ENCODE measurements at places on chromosomes 1 and 21.

DNA sequence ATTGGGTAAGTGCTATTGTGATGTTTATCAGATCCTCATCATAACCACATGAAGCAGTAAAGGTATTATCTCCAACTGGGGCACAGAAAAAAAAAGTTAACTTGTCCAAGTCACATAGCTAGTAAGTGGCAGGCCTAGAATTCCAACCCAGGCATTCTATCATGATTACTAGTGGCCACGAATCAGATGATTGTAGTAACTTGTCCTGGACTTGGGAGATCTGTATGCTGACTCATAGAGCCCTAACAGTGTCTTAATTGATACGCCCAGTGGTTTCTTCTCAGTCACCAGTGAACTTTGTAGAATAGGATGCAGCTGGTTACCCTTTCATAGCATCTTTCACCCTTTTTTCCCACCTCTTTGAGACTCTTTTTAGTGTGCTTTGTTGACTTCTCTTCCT is 91.1 kb upstream of the UBE2U start:
- no peak for DNase-seq

- DNase-seq = no peak
These were observed 3.0 kb downstream of the USP1 start for GRCh38 chr1:62439652-62440371.

GRCh38 chr1:9145021-9145668 is 16.2 kb upstream of the GPR157 start:
- DNase-seq = peak; percentile 59

GRCh38 chr1:75980972-75981897 is 49.0 kb upstream of the ASB17 start:
- DNase-seq = no peak

GRCh38 chr1:1123581-1124507 is 8.0 kb upstream of the C1orf159 start:
- DNase-seq = peak; percentile 61

DNA sequence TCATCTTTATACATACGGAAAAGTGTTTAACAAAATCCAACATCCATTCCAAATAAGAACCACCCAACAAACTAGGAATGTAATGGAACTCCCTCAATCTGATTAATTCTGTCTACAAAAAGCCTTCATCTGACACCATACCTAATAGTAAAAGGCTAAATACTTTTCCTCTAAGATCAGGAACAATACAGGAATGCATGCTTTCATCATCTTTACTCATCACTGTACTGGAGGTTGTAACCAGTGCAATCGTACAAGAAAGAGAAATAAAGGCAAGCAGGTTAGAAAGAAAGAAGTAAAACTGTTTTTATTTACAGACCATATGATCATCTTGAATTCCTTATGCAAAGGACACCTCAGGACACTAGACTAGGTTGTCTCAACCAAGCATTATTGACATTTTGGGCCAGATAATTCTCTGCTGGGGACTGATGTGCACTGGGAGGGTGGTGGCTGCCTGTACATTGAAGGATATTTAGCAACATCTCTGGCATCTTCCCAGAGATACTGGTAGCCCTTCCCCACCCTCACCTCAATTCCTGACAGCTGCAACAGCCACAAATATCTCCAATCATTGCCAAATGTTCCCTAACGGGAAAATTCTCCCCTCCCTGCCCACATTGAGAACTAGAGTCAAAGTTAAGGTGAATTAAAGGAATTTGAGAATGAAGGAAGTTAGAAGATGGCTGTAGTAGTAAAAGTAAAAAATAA is 30.6 kb upstream of the INSL5 start:
- no peak for DNase-seq

- DNase-seq = peak; percentile 30
These were observed 8.7 kb upstream of the TTF2 start for GRCh38 chr1:117051224-117052064.

- peak; percentile 96 for DNase-seq
These were observed at the start of gene MPZL1 for GRCh38 chr1:167721617-167722151. TSS of gene MPZL1 (plus strand) at chr1:167721982. CDS start at chr1:167722152, 170 bp downstream.

DNA sequence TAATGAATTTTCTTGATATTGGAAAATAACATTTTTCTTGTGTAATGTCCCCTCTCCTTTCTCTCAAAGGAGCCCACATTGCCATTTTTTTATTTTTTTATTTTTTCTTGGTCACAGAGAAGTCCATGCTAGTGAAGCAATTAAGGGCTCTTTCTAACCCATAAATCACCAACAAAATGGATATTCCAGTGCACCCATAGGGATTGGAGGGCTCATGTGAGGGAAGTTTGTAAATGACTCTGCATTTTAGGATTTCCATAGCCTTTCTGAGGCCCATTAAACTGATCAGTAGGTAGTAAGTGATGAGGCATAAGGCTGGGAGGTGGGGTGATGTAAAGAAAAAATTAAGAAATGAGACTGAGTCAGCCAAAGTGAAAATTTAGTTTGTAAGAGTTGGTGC is 55.9 kb upstream of the JAK1 start:
- peak; percentile 15 for DNase-seq

- DNase-seq = peak; percentile 34
These were observed 46.6 kb upstream of the RAB4A start for GRCh38 chr1:229224308-229224707.

GRCh38 chr1:151988405-151988923 is 5.2 kb downstream of the S100A10 start:
- no peak for DNase-seq

DNA sequence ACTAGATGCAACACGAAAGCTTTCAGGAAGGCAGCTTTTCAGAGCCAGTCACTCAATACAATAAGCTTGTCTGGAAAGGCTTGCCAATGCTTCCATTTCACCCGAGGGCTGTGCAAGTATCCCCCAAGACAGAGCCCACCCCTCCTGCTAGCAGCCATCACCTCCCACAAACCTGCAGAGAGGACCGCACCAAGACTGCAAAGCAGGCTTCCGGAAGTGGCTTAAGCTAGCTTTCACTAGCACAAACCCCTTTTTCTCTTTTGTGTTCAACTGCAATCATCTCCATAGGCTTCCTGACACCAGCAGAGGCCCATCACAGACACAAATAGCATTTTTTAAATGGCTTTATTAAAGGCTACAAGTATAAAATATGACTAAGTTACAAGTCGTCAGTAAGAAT is 31.5 kb downstream of the C1orf198 start:
- no peak for DNase-seq

- DNase-seq = no peak
These were observed 1.3 kb downstream of the PLD5 start for GRCh38 chr1:242522996-242523718.

DNA sequence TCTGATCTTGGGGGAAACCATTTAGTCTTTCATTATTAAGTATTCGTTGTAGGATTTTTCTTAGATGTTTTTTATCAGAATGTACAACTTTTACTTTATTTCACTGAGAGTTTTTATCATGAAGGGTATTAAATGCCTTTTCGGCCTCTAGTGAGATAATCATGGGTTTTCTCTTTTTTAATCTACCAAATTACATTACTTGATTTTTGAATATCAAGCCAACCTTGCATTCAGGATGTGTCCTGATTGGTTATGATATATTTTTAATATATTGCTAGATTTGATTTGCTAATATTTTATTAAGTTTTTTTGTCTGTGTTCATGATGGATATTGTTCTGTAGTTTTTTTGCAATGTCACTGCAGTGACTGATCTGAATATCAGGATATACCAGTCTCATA is 9.4 kb downstream of the NUF2 start:
- no peak for DNase-seq

GRCh38 chr1:32768110-32768850 is 48.9 kb downstream of the YARS1 start:
- DNase-seq = no peak

GRCh38 chr1:179146911-179147310 is 65.0 kb downstream of the TOR3A start:
- no peak for DNase-seq

DNA sequence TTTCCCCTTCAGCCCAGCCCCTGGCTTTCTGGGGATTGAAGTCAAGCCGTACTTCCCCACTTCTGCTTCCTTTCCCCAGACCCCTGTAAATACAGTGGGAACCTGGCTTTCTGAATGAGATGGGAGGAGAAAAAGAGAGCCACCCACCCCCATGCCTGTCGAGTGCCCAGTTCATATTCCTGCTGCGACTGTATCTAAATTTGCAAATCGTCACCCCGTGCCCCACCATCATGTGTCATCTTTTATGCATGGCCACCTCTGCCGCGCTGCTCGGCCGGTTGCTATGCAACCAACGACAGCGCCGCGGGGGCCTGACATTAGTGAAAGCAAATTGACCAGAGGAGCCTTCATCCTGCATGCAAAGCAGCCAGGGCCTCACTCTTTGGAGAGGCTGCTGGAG is 143.0 kb downstream of the ELAVL4 start:
- DNase-seq = no peak

DNA sequence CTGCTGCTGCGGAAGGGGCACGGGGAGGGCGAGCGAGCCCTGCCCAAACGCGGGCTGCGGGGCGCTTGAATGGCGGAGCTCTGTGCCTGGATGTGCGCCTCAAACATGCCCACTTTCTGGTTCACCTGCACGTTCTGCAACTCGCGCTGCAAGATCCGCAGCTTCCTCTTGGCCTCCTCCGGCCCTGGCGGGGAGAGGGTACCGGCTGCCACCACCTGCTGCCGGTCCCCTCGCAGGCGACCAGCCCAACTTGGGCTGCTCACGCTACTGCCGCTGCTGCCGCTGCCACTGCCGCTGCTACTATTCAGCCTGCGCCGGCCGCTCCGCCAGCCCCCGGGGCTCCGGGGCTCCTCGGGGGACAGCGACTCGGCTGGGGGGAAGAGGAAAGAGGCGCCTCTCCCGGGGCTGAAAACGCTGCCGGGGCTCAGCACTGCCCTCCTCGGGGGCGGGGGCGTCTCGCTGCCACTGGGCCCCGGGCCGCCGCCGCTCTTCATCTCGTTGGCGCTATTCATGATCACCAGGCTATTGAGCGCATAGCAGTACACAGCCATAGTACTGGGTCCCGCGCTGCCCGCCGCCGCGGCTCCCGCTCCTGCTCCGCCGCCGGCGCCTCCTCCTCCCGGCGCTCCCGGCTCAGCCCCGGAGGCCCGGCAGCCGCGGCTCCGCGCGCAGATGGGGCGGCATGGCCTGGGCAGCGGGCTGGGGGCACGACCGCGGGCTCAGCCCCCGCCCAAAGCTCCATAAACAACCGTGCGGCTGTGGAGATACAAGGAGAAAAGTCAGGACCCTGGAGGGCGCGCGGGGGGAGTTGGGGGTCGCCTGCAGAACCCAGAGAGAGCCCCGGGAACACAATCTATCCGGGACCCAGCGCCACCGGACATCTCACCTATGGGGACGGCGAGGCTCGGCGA is 1.9 kb downstream of the ITPKB start:
- DNase-seq = peak; percentile 59

DNA sequence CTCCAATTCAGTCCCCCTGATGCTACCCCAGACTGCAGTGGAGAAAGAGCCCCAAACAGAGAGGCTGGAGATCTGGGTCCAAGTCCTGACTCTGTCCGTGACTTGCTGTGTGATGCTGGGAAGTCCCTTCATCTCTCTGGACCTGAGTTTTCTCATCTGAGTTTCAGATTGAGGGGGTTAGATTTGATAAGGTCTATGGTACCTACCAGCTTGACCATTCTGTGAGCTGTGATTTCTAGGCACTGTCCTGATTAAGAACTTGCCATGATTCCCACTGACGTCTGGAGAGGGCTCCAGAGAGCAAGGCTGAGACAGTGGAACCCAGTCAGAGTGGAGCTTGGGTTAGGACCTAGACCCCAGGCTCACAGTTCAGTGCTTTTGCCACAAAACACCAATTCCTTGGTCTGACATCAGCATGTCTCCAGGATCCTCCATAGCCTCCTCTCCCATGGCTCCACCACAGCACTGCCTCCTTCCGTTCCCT is 43.8 kb upstream of the DMBX1 start:
- DNase-seq = no peak

DNA sequence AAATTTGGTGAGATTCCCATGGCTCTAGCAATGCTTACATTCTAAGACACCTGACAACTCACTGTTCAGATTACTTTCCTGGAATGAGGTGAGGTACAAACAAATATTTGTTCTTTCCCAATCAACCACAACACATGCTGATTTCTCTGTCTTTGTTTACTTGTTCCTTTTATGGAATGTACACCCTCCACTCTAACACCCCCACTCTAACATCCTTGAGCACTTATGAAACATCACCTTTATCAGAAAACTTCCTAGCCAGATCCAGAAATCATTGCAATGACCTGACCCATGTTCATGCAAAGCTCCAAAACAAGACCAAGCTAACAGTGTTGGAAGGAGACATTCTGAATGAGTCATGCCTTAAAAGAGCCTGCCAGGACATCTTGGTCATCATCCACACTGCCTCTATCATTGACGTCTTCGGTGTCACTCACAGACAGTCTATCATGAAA is 35.5 kb downstream of the HSD3B1 start:
- DNase-seq = no peak

DNA sequence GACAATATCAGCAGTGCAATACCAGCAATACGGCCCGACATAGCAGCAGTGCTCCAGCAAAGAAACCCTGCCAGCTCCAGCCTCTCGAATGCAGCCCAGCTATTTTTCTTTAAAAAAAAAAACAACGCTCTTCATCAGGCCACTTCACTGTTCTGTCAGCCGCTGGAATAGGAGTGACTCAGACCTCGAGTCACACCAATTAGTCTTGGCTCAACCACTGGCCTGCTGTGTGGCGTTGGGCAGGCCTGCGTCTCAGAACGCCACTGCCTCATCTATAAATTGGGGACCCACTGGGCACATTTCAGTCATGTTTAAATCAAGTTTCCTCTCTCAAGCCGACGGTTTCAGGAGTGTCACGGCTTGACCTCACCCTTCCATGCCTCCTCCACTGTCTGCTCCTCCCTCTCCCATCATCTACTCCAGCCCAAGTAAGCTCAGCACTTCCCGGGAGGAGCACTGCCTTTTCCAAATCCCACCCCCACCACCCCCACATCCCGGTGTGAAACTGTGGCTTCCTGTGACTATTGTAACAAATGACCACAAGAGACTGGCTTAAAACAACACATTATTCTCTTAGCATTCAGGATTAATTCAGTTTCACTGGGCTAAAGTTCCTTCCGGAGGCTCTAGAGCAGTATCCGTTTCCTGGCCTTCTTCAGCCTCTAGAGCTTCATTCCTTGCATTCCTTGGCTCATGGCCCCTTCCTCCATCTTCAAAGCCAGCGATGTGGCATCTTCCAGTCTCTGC is 71.9 kb upstream of the EFHD2 start:
- peak; percentile 70 for DNase-seq

DNA sequence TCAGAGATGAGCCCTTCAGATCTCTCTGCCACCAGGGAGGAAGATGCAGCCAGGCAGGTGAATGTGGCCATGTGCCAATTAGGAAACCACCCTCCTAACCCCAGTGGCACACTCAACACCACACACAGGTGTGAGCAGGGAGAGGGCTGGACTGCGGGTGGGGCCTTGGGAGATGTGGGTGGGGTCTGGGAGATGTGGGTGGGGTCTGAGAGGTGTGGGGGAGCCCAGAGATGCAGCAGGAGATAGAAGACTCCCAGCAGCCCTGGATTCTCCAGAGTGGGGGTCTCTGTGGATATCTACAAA is 43.2 kb upstream of the COL6A1 start:
- DNase-seq = no peak

All from suppressor macrophage treated with lipopolysaccharide for 1 hour (primary cell).